ENCODE measurements at places on chromosomes 6 and 20. TPM values are rescaled to one million over a fixed set of nuclear protein-coding genes. Genes with fewer than 3 reads are reported as not detected.
A peak's percentile ranks its signal among the peaks of the same experiment; 100 is the strongest.

DNA sequence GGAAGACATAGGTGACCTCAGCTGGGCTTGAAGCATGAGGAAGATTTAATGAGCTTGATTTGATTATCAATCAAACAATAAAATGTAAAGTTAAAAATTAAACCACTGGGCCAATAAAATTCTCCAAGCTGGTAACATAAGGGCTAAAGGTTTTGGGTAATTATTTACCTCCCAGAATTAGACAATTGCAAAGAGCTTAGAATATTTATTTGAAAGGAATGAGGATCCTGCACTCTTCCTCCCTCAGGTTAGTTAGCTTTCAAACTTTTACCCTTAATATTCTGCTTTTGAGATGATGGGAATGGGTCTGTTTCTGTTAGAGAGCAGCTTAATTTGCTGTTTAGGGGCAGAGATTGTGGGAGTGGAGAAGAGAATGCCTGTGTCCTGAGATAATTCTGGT is at the start of gene SLC17A4:
Gene SLC17A4 (plus strand): TSS at position 208 of the 400 bp plus-strand sequence. CDS start 7,221 bp downstream, outside the sequence.
- no peak for DNase-seq

GRCh38 chr6:131255911-131256310 is 120.6 kb downstream of the AKAP7 start:
- peak; percentile 50 for DNase-seq

DNA sequence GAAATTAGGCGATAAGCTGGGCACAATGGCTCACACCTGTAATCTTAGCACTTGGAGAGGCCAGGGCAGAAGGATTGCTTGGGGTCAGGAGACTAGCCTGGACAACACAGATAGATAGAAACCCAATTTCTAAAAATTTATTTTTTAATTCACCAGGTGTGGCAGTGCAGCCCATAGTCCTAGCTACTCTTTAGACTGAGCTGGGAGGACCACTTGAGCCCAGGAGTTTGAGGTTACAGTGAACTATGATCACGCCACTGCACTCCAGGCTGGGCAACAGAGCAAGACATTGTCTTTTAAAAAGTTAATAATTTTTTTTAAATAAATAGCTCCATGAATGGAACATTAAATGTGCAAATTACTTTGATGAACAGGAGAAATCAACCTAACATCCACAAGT is 8.2 kb downstream of the ZNF318 start:
- no peak for DNase-seq

DNA sequence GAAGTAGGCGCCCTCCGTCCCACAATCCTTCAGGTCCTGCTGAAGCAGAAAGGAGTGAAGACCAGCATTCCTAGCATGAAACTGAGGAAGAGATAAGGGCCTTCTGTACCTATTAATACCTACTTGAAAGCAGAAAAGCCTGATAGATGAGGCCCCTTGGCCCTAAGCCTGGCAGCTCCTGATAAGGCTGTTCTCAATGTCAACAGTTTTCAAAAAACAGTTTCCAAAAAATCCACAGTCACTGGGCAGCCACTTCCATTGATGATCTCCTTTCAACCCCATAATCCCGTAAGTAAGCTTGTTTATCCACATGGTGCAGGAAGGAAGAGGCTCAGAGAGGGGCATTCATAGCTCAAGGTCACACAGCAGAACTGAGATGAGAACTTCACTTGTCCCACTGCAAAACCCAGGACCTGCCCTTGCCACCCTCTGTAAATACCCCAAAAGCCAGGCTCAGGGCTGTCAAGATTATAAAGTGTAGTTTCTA is 2.8 kb upstream of the E2F1 start:
- DNase-seq: no peak

DNA sequence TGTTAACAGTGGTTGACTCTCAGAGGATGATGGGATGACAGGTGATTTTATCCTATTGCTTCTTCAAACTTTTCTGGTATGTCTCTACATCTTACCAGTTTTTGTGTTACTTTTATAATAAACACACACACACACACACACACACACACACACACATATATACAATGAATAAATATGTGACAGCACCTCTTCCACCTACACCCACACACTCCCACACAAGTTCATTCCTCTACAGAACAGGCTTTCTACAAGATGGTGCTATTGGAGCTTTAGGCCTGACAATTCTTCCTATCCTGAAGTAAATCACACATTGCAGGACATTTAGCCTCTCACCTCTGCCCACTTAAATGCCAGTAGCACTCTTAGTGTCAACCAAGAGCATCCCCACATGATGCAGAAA is 46.7 kb upstream of the STK35 start:
- DNase-seq: no peak

DNA sequence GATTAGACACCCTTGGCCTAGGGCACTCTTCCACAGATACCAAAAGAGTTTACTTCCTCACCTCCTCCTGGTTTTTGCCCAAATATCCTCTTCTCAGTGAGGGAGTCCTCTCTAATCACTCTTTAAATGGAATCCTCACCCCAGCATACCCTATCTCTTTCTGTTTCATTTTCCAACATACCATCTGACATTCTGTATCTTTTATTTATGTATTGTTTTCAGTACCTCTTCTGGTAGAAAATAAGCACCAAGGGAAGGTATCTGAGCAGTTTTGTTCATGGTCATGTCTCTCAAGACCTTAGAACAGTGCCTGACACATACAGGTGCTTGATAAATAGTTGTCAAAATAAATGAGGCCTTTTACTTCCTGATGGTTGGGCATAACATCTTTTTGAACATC is 55.1 kb downstream of the KIAA0408 start:
- no peak for DNase-seq

DNA sequence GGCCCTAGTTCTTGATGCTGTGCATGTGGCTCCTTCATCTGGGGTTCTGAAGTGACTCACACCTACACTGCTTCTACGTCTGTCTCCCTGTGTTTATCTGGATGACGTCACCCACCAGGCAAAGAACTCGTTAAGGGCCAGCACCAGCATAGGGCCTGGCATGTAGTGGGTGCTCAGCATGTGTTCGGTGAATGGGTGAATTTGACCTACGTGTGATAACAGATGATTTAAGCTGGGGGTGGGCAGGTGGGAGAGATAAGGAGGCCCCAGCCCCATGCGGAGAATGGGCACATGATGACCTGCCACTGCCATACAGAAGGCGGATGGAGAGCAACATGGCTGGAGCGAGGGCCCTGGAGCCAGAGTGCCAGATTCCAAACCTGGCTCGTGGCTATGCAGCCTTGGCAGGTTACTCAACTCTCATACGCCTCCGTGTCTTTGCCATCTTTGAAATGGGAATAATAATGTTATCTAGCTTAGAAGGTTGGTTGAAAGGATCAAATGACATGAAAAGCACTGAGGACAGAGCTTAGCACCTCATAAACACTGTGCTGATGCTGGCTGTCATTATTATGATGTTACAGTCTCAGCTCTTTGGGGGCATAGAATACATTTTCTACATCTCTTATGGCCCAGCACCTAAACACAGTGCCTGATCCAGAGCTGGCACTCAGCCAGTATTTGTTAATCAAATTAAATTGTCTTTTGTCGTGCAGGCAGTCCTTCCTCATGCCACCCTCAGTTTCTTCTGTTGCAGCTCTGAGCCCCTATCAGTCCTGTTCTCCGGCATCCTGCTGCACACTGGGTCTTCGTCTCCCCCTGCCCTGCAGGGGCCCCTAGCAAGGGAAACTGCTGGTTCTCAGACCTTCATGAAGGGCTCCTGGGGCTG is 39.6 kb downstream of the VEGFA start:
- DNase-seq: peak; percentile 41

DNA sequence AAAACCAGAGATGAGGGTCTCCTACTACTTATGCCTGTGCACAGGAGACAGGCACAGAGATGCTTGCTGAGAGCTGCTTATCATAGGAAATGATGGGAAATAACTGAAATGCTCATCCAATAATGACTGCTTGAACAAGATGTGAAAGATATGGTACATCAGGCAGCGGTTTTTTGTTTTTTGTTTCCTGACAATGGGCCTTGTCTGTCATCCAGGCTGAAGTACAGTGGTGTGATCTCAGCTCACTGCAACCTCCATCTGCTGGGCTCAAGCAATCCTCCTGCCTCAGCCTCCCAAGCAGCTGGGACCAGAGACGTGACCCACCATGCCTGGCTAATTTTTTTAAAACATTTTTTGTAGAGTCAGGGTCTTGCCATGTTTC is 1.2 kb upstream of the RIPOR3 start:
- DNase-seq: no peak

DNA sequence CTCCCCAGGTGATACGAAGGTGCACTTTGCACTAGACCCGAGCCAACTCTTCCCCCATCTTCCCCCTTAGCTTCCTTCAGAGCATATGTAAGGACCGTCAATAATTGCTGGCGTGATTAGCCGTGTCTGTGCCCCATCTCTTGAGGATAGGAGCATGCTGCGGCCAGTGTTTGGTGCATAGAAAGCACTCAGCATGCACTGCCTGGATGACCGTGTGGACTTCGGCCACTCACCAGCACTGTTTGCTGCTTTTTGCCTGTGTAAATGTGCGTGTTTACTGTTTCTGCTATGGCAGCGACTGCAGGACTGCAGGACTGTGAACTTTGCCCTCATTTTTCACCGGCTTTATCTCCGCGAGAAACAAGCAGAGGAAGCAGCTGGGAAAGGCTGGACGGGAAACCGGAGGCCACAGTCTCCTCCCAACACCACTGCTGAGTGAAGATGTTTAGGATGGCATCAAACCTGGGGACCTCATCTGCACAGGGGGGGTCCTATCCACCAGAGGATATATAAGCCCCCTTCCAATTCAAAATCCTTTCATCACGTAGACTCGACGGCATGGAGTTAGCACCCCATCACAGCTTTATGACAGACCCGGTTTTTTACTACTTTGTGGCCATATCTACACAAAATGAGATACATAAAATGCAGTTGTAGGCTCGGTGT is 150.6 kb upstream of the AFDN start:
- DNase-seq: no peak

DNA sequence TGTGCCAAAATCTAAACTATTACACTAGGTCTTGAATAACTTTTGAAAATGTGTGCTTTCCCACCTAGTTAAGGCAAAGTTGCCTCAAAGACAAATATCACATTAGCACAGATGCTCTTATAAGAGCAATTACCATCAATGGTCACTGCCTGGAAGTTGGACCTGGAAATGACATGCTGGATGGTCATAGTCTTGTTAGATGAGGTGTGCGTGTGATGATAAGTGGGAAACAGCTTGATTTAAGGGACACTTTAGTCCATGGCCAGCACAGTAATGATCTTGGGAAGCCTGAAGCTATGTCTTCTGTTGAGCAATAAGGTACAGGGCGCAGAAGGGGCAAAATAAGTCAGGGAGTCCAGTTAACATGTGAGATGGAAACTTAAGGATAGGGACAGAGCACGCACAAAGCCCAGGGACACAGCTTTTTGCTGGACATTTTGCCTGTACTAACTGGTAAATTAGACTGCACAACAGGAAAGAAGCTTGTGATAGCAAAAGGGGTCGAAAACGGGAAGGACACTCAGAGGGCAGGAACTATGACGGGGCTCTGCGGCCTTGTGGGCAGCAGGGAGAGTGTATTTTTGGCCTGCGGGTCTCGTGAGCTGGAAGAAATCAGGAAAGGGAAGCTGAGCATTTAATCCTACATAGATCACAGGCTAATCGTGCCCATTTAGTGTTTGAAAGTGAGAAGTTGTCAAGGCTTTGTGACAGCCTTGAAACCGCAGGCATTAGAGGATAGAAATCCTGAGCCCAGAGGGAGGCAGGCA is 66.7 kb upstream of the BMP2 start:
- no peak for DNase-seq

DNA sequence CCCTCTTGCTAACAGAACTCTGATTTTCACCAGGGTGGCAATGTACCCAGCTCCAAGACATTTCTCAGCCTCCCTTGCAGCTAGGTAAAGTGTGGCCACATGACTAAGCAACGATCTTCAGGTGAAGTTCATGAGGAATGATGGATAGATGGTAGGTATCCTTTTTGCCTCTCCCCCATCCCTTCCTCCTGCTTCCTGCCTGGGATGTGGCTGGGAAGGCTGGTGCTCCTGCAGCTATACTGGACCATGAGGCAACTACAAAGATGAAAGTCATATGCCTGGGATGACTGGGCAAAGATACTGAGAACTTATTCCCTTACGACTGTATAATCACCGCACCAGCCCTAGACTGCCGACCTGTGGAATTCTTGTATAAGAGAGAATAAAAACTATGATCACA is 13.4 kb downstream of the ZNF335 start:
- no peak for DNase-seq

DNA sequence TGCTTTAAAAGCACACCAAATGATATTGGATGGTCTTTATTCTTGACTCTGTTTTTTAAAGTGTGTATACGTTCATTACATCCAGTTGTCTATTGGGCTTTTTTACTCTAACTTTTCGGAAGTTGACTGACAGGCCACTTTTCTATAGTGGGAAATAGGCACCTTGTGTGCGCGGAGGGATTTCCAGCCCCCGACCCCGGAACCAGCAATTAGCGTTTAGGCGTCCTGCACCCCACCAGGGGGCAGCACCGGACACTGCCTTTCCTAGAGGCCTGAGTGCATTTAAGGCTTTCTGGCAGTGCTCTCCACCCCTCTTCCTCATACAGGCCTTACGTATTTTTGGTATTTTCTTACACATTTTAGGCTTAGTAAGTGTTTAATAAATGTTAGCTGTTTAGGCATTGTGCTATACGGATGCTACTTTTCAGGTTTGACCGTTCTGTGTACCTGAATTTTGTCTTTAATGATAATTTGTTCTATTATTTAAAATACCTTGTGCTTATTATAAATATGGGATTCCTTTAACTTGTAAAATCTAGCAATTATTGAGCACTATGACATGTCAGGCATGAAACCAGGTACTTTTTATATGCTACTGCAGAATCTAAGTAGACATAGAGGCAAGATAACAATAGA is 231.8 kb downstream of the BCKDHB start:
- DNase-seq: peak; percentile 70

- peak; percentile 98 for DNase-seq
Observed at GRCh38 chr6:14734416-14735340, 511.2 kb upstream of the JARID2 start.

DNA sequence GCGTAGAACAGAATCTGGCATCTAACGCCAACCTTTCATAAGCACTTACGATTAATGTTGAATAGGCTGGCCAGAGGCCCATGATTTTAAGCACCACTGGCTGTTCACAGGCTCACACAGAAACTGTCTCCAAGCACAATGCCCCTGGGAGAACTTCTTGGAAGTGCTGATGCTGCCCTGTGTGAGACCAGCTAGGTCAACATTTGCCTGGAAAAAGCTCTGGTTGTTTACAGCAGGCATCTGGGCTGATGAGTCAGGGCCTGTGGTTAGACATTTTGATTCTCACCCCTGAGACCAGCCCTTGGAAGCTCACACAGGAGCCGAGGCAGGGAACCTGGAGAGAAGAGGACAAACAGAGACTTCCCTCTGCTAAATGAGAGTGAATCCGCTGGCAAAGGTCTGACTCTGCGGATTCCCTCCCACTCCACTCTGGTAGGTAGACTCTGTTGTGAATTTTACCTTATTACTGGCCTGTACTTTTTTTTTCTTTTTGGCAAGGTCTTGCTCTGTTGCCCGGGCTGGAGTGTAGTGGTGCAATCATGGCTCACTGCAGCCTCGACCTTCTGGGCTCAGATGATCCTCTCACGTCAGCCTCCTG is 6.8 kb upstream of the SULF2 start:
- DNase-seq: peak; percentile 98

Gene C6orf132
- total RNA-seq: 66.0 TPM

Gene SNAP25
- total RNA-seq: not detected

Gene TPD52L1
- total RNA-seq: 41.4 TPM

Gene NRSN1
- not detected for total RNA-seq

Gene NTSR1
- total RNA-seq: 10.6 TPM

Gene ADAM33
- not detected for total RNA-seq
